ENCODE measurements at places on chromosomes 2 and 18. TPM values are rescaled to one million over a fixed set of nuclear protein-coding genes. Genes with fewer than 3 reads are reported as not detected.

The LAMA1 gene
- 0.40 TPM for total RNA-seq

The PROKR1 gene
- 0.08 TPM for total RNA-seq

The SCYGR6 gene
- total RNA-seq: not detected

The CDH20 gene
- total RNA-seq: 0.08 TPM

The AQP12A gene
- total RNA-seq: not detected

DNA sequence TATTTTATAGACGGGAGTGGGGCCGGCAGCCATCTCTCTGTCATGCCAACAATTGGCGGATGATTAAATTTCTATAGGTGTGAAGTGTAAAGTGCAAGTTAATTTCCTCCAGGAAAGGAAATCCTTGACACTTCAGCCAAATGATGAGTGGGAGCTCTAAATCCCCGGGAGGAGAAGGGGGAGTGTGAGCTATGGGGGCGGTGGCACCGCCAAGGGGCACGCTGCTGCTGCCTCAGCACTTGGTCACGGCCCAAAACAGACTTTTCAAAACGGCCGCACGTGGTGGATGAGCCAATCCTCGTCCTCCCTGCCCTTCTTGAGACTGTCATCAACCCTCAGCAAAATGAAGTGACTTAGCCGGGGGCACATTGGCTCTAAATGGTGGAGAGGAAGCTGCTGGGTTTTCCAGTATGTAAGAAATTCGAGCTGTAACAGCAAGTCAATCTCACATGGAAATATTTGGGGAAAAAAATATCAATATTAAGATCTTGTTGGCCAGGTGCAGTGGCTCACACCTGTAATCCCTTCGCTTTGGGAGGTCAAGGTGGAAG lies 200.8 kb downstream of the TFCP2L1 start:
- DNase-seq: no peak

DNA sequence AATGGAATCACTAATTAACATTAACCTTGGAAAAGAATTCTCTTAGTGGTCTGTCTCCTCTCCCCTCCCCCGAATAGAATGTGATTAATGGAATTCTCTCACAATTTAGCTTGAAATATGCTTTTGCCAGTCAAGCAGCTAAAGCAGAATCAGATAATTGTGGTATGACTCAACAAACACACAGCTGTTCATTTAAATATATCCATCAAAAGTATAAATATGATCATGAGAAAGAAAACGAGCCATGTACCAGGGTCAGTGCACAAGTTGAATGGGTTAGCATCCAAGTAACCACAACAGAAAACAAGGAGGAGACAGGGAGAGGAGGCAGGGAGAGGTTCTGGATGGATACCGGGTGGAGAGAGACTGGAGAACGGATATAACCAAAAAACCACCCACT lies 66.9 kb downstream of the ACVR1 start:
- DNase-seq: no peak

DNA sequence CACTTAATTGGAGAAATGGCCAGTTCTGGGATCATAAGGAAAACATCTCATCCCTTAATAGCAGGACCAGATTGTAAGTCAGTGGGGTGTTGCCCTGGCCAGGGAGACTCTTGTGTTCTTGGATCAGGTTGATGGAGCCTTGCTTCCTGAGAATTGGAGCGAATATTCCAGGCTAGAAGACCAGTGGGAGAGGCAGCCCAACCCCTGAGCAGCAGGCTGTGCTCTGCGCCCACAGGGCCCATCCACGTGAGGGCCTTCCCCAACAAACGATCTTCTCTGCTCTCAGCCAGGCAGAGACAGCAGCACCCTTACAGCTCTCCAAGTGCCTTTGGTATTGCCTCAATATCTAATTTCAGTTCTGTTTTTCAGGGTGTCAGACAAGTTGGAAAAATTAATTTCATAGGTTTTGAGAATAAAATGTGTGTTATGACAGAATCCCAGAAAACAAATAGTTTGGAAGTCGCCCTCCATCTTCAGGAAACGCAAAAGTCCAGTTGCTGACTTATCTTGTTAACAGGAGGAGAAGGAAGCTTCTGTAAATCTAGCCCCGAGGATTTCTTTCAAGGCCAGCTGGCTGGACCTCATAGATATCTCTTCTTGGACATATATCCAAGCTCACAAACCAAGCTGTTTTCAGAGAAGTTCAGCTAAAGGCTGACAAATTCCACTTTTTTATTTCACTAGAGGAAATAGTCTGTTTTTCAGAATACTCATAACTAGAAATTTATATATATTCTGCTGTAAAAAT lies 105.5 kb downstream of the COPS8 start:
- DNase-seq: no peak

GRCh38 chr18:13555192-13555591 lies 171.2 kb downstream of the FAM210A start:
- DNase-seq: no peak

DNA sequence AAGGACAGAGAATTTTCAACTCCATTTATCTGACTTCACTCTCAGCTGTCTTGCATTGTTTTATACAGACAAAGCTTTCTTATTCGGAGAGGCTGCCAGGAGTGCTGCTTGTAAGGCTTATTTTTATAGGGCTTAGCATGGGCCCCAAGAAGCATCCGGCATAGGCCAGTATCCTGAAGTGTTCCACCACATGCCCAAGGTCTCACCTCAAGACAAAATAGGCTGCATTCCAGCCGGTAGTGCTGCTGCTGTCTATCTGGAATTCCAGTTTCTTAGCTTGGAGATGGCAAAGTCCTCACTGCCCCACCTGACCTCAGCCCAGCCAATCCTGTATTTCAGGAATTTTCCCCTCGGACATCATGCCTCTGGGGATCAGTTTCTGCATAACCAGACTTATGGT lies 47.6 kb upstream of the MCFD2 start:
- no peak for DNase-seq

DNA sequence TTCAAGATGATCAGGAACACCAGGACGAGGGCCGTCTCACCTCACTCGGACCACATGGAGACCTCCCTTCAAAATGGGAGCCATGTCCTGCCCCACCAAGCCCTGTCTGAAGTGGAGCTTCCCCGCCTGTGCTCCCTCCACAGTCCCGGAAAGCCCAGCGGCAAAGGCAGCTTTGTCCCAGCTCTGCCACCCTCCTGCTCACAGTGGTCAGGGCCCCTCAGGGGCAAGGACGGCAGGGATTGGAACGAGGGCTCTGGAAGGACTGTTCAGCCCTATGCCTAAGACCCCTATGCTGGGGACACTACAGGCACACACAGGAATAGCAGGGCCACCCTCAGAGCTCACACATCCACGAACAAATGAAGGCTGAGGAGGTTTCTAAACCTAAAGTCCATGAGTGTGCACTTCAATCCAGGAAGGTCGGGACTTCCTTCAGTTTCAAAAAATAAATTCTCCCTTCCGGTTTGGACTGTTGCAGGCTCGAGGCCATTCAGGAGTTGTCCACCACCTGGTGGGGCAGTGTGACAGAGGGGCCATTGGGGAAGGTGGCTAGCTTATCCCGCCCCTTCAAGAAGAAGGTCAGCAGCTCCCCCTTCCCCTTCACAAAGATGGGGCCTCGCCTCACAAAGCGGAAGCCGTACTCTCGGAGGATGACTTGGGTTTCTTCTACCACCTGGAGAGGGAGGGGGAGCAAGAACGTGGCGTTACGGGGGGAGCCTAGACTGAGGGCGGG lies 26.4 kb downstream of the CENPO start:
- no peak for DNase-seq

DNA sequence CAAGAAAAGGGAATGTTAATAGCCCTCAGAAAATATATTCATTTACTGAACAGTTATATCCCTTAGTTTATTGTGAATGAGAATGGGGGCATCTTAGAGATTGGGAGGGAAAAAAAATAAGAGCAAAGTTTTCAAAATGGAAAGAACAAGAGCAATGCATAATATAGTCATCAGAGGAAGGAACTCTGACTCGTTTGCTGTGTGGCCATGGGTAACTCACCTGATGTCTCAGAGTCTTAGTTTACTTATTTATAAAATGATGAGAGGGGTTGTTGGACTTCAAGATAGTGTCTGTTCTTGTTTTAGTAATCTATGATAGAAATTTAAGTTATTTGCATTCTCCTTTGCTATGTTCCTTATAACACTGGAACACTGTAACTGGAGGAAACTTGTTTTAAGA lies 70.7 kb downstream of the EML4 start:
- no peak for DNase-seq
